ENCODE measurements at places on chromosomes 6 and 20.

DNA sequence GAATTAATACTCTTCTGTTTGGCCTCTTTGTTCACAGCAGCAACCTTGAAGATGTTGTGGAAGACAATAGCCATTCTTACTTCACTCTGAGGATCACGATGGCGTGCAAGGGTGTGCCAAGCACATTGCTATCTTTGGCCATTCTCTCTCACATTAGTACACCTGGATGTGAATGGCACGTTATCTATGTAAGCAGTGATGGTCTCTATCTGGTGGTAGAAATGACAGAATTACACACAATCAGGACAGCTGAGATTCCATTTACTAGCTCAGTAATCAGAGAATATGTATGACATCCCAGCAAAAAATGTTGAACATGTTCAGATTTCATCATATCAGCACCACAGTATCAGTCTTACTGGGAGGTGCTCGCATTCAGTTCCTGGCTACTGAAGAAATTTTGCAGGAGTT is 116.2 kb downstream of the LCA5 start:
- no peak for DNase-seq

- no peak for DNase-seq
Observed at GRCh38 chr6:133671376-133671775, 217.5 kb upstream of the TCF21 start.

GRCh38 chr20:31236953-31237352 is 20.5 kb upstream of the DEFB115 start:
- DNase-seq: no peak

- no peak for DNase-seq
Observed at GRCh38 chr6:158206740-158207421, 38.7 kb downstream of the GTF2H5 start.

DNA sequence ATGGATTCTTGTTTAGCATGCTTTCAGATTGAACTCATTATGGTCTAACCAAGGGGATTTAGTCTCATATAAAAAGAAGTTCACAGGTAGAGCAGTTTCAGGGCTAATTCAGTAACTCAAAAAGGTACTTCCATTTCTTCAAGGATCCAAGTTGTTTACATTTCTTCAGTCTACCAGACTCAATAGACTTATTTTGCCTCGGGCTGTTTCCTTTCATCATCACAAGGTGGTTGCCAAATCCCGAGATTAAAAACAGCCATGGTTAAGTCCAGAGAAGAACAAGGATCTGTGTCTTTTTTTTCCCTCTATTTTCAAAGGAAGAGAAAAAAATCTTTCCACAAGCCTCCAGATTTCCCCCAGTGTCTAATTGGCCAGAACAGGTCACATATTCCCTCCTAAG is 69.8 kb upstream of the SNX9 start:
- no peak for DNase-seq

DNA sequence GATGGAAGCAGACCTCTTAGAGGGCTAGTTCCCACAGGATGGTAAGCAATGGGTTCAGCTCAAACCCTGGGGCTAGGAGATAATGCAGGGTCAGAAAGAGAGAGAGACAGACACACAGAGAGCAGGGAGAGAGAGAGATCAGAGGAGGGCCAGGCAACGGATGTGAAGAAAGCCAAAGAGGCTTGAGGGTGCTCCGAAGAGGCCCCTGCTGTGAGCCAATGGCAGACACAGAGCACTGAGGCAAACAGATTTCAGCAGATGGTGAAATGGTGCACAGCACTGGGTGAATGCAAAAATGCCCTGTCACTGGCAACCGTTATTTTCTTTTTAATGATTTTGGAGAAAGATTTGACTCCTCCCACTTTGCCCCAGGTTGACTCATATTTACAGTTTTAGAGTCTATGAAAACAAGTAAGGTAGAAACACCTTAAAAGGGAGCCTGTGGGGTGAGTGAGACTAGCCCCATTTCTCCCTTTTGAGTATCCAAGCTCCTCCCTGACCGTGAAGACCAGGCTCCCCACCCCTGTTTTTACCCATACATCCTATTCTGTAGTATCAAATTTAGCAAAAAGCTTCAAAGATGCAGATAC is 840 bp downstream of the DEFB132 start:
- no peak for DNase-seq

DNA sequence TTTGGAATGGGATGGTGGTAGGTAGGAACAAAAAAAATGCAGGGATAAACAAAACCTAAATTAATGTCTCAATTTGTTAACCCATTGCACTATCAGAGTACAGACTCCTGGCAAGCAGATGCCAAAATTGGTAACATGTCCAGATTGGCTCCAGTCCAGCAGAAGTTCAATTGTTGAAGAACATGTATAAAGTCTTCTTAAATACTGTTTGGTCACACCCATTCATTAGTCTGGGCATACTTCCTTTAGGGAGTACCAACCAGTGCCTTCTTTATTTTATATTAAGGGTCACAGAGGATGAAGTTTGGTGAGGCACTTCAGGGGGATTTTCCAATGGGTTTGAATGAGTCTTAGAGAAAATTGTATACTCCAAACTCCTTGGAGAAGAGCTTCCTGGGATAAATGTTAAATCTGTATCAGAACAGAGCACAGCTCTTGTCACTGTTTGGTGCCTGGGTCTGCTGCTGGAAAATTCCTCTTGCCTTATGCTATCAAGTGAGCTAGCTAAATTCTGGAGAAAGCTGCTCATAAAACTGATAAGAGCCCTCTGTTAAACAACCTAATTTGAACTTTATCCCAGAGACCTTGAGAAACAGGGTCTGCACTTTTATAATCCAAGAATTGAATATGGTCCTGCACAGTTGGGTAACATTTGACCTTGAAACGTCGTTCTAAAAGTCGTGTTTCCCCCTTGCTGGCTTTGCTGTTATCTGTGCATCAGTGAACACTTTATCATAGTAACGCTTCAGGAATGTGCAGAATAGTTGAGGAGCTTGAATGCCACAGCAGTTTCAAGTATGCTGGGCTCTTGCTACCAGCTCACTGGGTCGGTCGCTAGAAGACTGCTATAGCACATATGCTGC is 334.1 kb upstream of the CITED2 start:
- DNase-seq: no peak

GRCh38 chr6:39980839-39981580 is 46.7 kb upstream of the MOCS1 start:
- peak; percentile 8 for DNase-seq

GRCh38 chr6:71513036-71513435 is 224.4 kb downstream of the OGFRL1 start:
- DNase-seq: no peak

DNA sequence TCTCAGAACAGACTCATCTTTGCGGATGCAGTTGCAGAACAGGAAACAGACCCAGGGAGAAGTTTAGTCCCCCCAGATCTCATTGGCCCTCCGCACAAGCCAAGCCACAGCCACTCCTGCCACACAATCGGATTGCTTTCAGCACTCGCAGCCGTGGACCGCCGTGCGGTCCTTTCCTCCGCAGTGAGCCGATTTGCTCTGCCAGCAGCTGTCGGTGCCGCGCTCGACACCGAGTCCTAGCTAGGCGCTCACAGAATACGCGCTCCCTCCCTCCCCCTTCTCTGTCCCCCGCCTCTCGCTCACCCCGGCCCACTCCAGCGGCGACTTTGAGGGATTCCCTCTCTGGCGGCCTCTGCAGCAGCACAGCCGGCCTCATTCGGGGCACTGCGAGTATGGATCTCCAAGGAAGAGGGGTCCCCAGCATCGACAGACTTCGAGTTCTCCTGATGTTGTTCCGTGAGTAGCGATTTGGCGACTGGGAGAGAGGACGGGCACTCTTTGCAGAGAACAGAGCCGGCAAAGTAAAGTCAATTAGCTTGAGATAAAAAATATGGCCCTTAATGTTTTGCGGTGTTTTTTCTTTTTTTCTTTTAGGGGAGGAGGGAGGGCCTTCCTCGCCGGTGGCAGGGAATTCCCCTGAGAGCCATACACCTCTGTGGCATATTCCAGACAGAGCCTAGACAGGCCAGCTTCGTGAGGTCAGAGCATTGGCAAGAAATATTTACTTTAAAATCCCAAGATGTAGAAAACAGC is at the start of gene LAMP5:
TSS of gene LAMP5 (plus strand) at position 130 of the 753 bp plus-strand sequence. CDS start at position 393, 263 bp downstream.
- peak; percentile 39 for DNase-seq

DNA sequence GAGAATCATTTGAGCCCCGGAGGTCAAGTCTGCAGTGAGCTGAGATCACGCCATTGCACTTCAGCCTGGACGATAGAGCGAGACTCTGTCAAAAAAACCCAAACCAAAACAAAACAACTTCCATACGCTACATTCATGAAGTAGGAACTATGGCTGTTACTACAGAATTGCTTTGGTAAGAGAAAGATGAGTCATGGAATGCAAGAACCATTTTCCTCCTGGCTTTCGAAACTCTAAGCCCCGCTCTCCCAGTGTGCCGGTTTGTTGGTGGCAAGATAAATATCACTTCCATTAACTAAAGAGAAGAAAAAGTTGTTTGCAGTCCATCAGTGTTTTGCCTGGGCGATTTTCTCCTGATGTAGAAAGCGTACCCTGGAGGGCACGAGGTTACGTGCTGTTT is 61.3 kb downstream of the ZDHHC14 start:
- DNase-seq: no peak

DNA sequence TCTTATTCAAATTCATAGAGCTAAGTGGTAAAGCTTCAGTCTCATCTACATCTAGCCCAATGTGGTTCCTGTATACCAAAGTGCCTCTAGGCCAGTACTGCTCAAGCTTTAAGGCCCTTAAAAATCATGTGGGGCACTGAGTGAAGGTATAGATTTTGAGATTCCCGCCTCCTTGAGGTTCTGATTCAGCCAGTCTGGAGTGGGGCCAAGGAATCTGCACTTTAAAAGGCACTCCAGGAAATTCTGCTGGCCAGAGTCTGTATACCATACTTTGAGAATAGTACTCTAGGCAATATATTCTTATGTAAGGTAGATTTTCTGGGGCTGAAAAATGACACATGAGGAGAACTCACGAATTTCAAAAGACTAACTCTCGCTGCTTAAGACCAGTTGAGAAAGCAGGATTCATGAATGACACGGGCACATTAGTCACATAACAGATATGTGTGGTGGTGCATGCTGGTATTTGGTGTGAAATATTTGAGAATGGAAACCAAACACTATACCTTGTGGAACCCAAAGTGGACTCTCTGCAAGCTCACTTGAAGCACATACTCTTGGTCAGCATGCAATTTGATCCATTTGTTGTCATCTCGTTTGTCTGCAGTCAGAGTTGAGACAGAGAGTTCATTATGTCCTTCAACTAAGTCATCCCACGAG is 47.6 kb upstream of the SIM1 start:
- DNase-seq: no peak

GRCh38 chr6:33820784-33821520 is 17.1 kb upstream of the MLN start:
- no peak for DNase-seq

- no peak for DNase-seq
Observed at GRCh38 chr6:10312445-10312844, 102.4 kb downstream of the TFAP2A start.

GRCh38 chr6:22808466-22808865 is 239.1 kb downstream of the HDGFL1 start:
- no peak for DNase-seq

DNA sequence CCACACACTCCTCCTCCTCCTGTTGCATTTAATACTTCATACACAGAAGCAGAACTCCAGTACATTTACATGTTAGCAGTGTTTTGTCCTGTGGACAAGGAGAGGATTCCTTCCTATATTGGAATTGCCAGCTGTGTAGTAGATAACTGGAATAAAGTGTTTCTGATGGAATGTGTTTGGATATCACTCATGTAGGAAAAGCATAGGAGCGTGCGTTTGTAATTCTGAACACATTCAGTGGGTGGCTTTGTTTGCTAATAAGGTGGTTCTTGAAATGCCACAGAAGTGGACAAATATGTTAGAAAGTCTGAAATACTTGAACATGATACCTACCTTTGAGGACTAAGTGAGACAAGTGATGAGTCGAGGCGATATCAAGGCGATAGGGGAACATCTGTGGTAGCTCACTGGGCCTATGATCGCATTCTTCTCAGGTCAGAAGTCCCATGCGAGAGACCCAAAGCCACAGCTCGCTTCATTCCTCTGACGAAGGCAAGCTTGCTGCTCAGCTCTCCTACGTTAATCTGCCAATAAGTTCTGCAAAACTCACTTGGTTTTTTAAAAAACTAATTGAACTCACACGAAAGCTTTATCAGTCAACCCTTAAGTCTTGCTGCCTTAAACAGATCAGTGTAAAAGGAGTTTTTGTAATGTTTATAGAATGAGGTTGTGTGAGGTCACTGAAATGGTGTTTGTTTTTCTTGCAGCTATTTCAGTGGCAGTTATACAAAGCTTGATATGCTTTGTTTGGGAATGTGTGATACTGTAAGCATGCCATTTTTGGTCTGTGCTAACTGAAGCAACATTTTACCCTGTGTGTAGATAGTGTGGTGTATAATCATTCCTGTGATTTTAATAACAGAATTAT is 159.9 kb downstream of the SOX4 start:
- no peak for DNase-seq

DNA sequence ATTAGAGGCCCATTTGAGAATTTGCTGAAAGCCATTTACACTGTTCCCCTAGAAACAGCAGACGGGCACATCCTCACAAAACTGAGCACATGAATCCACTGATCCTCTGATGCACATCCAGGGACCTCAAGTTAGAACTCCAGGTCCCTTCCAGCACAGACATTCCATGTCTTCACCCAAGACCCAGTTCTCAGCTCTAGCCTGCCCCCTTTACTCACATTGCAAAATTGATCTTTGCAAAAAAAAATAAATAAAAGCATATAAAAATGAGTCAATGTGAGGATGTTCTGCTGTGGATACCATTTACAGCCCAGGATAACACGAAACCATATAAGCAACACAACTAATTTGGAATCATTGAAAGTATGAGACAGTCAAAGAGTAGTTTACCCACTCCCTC is 458.2 kb upstream of the JARID2 start:
- no peak for DNase-seq

DNA sequence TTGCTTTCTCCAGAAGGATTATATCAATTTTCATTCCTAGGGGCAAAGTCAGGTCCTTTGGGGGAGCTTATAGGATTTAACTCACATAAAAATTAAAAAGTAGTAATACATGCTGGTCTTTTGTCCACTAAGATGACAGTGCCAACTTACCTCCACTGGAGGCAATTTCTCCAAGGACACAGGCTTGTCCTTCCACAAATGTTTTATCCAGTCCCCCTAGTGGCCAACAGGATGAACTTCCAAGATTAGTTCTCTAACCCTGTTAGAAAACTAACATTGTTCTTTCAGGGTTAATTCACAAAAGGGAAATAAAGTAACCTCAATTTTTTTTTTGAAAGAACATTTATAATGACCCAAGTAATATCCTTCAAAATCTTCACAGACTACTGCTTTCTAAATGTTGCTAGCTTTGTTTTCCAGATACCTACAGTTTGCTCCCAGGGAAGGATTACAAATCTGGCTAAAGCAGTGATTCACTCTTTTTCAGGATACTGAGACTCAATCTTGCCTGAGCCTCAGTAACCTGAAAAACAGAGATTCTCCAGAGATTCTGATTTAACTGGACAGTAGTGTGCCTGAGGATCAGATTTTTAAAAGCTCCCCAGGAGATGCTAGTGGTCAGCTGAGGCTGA is 31.7 kb upstream of the UBR2 start:
- DNase-seq: no peak

- DNase-seq: no peak
Observed at GRCh38 chr6:99096170-99096569, 148.4 kb upstream of the FBXL4 start.

- DNase-seq: no peak
Observed at GRCh38 chr20:62949153-62949821, 3.2 kb upstream of the SLC17A9 start.

Data from NCI-H510A (cell line).